ENCODE measurements at places on chromosomes 1 and 21. TPM values are rescaled to one million over a fixed set of nuclear protein-coding genes. Genes with fewer than 3 reads are reported as not detected.

SOX13 gene
- total RNA-seq = 180 TPM

FABP3 gene
- total RNA-seq = 34.8 TPM

CFAP107 gene
- not detected for total RNA-seq

DNA sequence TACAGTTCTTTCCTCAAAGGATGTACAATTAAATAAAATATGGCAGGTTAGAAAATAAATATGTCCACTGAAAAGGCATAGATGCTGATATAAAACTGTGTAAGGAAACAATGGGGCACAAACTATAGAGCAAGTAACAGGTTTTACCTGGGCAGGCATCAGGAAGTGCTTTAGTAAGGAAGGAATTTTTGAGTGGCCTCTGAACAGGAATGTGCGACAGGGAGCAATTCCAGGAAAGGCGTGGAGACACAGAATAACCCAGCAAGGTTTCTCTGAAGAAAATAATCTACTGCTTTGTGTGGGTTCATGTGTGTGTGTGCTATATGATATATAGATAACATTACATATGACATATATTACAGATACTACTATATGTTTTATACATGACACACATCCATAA is 128.4 kb downstream of the RGS21 start:
- H3K4me3 ChIP-seq = no peak overlapping the region
- DNase-seq = no peak
- no peak overlapping the region for H3K27ac ChIP-seq

GRCh38 chr1:1400576-1401456 is 1.7 kb upstream of the CCNL2 start:
- H3K4me1 ChIP-seq = peaks cover 12% of the 10 kb centered on the region
- no peaks in the 10 kb centered on the region for H3K27me3 ChIP-seq
- H3K27ac ChIP-seq = no peak overlapping the region
- DNase-seq = no peak
- peaks cover 62% of the 10 kb centered on the region for H3K36me3 ChIP-seq

ADIPOR1 gene
- 69.8 TPM for total RNA-seq

LCE6A gene
- not detected for total RNA-seq
